ENCODE measurements at places on chromosomes 7 and 10.

- no peak for DNase-seq
These were observed 12.5 kb upstream of the PODXL start for GRCh38 chr7:131568970-131569369.

- no peak for DNase-seq
These were observed 27.7 kb upstream of the BPGM start for GRCh38 chr7:134618756-134619530.

- no peak for DNase-seq
These were observed 221.2 kb downstream of the CALN1 start for GRCh38 chr7:72190919-72191318.

DNA sequence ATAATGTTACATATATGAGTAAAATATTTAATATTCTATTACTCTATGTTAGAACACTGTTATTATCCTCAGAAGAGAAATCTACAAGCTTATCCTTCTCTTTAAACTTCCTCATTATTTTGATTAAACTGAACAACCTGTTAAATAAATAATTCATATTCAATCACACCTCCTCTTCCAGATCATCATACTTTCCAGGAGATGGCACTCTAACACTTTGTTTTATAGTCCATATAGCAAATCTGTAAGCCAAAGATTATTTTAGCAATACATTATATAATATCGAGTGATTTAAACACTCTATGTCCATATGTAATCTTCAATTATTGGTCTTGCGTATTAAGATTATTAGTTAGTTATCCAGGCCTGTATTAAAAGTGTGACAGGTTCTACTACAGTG, 694.1 kb downstream of the ANKRD7 start:
- DNase-seq, result no peak

- DNase-seq, result no peak
These were observed 9.9 kb downstream of the AIFM2 start for GRCh38 chr10:70122742-70123141.

DNA sequence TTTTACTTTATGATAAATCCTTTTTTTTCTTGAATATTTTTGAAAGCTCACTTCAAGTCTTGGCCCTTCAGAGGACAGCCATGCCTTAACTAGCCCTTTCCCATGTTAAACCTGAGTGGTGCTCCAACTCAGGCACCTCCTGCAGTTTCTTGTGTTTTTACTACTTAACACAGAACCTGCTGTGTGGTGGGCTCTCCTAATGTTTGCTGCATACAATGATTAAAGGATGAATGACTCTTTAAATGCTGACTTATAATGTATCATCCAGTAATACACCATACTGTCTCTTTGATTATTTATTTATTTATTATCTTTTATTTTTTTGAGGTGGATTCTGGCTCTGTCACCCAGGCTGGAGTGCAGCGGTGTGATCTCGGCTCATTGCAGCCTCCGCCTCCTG, 179.4 kb downstream of the SEMA3E start:
- DNase-seq, result no peak

GRCh38 chr7:112079673-112080072, 126.5 kb downstream of the DOCK4 start:
- no peak for DNase-seq

GRCh38 chr10:34889004-34889869, 74.1 kb upstream of the PARD3 start:
- no peak for DNase-seq

DNA sequence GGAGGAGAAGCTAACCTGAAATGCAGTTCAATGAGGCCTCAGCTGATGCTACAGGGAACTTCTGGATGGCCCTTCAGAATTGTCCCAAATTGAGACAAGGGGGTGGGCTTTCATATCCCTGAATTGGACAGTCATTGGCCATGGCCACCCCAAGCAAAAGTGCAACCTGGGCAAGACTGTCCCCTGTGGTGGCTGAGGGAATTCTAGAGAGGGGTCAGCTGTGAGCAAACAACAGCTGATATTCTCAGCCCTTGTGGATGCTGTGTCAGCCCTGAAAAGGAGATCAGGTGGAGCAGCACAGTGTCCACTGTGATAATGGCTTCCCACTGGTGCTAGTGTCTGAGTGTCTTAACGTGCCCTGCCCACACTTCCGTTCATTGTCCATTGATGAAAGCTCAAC, 76.6 kb downstream of the SLC16A9 start:
- no peak for DNase-seq

DNA sequence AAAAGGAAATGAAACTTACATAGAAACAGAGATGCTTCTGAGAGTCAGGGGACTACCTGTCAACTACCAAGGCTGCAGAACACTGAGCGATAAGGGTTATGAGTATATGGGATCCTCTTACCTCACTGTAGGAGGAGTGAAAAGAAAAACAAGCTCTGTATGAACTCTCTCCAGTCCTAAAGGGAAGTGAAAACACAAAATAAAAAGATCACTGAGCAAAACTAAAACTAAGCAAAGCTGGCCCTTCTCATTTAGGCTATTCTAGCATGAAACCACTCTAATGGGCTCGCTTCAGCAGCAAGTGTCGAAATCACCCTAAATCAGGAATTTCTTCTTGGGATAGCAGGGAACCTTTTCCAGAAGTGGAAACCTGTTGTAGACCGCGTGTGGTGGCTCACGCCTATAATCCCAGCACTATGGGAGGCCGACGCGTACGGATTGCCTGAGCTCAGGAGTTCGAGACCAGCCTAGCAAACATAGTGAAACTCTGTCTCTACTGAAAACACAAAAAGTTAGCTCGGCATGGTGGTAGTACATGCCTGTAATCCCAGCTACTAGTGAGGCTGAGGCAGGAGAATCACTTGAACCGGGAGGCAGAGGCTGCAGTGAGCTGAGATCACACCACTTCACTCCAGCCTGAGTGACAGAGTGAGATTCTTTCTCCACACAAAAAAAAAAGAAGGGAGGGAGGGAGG, 27.0 kb downstream of the DCLRE1C start:
- no peak for DNase-seq

All from HuH-7.5 (cell line).